Substantia nigra (tissue), 51 donors: ENCODE measurements at places on chromosomes 4 and X.

DNA sequence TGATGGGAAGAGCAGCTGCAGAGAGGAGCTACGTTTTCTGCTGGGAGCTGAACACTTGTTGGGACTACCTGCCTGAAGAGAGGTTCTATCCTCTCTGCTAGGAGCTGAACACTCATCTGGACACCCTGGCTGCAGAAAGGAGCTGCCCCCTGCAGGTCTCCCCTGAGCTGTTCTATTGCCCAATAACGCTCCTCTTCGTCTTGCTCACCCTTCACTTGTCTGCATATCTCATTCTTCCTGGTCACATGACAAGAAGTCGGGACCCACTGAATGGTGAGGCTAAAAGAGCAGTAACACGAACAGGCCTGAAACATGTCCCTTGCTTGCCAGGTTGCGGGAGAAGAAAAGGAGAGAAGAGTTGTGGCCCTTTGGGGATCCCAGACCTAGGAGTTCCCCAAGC is 27.8 kb downstream of the NAA11 start:
- no peak for DNase-seq

GRCh38 chr4:16051980-16052379 is 31.8 kb downstream of the PROM1 start:
- no peak for DNase-seq

DNA sequence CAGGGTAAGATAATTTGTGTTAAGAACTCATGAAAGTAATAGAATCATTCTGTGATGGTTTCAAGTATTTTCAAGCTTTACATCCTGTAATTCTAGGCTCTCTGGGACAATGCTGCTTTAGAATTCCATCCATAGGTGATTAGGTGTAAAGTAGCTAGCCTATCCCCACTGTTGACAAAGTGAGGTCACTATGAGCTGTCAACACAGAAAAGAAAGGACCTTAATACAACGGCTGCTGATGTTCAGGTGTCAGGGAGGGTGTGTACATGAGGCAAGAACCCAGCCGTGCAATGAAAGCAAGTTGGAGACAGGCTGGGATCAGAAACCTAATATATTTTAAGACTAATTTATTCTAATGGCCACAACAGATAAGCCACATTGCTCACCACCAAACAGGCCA is 36.8 kb upstream of the SH3RF1 start:
- DNase-seq: no peak

- no peak for DNase-seq
These were observed 38.2 kb downstream of the STARD8 start for GRCh38 chrX:68685685-68686084.

DNA sequence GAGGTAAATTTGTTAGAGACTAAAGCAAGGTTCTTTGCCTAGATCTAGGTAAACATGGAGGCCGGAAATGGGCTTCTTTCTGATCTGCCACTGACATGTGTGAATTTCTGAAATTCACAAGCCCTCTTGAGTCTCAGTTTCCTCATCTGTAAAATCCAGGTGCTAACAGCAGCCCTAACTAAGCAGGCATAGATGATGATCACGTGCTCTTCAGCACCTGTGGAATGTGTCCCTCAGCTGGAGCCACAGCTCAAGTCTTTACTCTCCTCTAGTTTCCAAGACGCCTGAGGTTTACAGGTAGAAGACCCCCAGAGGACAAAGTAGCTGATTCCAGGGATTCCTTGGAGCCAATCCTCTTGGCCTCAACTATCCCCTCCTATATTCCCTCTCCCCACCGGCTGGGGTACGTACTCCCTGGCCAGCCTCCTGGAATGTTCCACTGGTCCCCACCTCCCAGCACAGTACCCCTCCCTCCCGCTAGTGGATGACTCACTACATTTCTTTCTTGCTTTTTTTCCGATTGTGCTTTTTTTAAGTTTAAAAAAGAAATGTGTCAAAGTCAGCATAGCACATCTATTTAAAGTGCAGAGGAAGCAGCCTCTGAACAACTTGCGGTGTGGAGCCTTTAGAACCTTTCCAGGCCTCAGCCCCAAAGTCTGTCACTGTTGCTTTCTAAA is 98.4 kb downstream of the PHKA2 start:
- DNase-seq: no peak

DNA sequence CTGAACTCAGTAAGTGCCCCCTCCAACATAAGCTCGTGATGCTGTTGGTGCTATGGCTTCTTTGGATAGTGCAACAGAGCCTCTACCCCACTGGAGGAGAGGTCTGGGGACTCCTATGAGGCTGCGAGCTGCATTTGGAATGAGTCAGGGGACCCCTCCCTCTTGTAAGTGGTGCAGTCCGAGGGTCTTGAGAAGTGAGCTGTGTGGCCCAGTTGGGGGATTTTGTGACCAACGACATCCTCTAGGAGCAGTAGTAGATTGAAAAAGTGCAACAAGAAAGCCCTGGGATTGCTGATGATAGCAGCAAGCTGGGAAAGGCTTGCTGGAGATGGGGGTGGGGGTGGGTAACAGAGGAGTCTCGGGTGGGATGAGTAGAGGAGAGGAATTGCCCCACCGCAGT is 3.1 kb downstream of the FRMPD3 start:
- DNase-seq: no peak
